HFFc6 (cell line): ENCODE measurements at places on chromosomes 2 and 18. TPM values are rescaled to one million over a fixed set of nuclear protein-coding genes. Genes with fewer than 3 reads are reported as not detected.

DNA sequence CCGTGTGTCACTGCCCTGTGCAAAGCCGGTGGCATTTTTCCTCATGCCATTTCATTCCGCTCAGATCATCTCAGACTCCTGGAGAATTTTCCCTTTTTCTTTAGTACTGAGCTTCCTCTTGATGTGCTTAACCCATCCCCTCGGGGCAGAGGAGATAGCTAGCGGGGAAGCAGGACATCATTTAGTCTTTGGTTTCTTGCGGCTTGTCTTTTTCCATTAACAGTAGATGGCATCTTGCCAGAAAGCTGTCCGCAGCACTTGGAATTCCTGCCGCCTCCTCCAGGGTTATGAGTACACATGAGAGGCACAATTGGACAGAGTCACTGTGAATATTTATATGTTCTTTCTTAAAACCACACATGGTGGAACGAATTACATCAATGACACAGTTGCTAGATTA, 226.6 kb downstream of the ALPK2 start:
- peak; percentile 74 for DNase-seq

- no peak for DNase-seq
Measured at GRCh38 chr18:50715919-50716318, 103.9 kb downstream of the MRO start.

DNA sequence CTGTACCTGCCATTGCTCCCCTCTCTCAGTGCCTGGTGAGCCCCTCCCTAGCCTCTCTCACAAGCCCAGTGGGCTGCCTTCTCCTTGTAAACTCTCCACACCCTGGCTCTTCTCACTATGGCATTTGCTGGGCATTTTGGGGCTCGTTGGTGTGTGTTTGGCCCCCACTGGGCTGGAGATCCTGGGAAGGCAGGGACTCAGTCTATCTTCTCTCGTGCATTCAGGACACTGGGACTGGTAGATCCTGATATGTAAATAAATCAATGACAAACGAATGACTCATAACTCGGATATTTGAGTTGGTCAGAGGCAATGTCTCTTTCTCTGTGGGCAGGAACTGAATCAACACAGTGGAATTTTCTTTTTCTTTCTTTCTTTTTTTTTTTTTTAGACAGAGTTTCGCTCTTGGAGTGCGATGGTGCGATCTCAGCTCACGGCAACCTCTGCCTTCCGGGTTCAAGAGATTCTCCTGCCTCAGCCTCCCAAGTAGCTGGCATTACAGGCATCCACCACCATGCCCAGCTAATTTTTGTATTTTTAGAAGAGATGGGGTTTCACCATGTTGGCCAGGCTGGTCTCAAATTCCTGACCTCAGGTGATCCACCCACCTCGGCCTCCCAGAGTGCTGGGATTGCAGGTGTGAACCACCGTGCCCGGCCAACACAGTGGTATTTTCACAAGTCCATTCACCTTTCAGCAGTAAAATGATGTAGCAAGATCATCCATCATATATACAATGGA, 144.6 kb upstream of the SPRED2 start:
- DNase-seq = peak; percentile 96

DNA sequence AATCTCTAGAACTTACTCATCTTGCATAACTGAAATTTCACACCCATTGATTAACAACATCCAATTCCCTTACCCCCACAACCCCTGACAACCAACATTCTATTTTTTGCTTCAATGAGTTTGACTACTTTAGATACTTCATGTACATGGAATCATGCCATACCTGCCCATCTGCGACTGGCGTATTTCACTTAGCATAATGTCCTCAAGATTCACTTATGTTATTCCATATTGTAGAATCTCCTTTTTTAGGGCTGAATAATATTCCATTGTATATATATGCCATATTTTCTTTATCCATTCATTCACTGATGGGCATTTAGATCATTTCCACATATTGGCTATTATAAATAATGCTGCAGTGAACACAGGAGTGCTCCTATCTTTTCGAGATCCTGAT, 13.8 kb downstream of the CTAGE1 start:
- DNase-seq = no peak

DNA sequence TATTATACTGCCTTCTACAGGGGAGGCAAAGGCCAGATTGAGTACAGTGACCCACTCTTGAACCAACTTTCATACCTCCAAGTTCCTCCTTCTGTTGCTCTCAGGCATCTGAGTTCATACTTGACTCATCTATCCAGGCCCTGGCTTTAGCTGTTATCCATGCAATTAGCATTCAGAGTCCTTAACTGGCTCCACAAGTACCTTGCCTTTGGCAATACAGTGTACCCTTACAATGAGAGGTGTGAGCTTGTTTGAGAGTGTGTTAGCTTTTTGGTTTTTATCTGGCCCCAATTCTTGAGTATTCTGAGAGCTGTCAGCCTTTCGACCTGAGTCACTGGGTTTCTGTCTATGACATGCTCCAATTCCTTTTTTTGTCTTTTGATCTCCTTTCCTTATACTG, 60.2 kb downstream of the EHD3 start:
- peak; percentile 12 for DNase-seq

B4GALT6 gene
- total RNA-seq = not detected in 2 replicates

DNA sequence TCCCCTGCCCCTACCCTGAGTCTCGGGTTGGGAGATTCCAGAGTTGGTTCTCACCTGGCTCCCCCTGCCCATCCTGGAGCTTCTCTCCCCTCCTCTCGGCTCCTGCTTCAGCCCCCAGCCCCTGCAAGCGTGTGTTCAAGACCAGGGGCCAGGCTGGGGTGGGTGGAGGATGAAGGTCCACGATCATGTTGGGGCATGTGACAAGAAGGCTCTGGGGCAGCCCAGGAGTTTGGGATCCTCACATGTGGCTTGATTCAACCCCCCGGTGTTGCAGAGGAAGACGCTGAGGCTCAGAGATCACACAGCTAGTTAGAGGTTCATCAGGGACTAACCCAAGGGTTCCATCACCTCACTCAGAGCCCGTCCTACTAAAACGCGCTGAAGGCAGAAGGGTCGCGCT, 14.2 kb upstream of the TUBB6 start:
- no peak for DNase-seq

ANKRD30BL gene
- total RNA-seq = not detected in 3 replicates

DNA sequence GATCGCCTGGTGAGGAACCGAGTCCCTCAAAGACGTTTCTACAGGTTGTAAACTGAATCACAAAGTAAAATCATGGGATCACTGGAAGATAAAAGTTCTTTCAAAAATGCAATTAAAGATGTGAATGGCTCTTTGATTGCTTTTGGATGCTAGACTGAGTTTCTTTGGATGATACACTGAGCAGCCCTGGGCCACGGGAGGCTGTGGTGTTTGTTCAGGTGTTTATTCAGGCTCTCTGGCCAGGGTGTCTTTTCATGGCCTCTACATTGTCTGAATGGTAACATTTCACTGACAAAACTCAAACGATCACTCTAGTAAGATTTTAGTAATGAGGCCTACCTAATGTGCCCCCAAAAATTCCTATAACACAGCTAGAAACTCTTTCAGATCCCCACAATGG, 48.4 kb upstream of the SPATS2L start:
- DNase-seq = no peak

UGT1A7 gene
- total RNA-seq = not detected in 3 replicates

KCNG2 gene
- not detected in 3 replicates for total RNA-seq

- DNase-seq = no peak
Measured at GRCh38 chr18:6370886-6371635, 43.6 kb downstream of the L3MBTL4 start.

DNA sequence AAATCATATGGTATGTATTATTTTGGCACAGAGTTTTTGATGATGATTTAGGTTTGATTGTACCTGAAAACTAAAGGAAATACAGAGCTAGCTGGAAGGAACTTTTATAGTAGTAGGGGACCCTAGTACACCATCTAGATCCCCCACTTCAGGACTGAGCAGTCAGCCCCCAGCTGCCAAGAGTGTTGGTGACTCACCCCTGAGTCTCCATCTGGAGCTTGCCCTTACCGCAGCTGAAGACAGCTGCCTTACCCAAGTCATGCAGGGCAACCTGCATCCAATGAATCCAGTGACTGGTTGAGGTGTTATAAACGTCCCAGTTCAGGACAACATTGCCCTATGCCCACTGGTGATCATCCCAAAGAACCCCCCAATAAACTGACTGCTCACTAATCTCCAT, 15.3 kb downstream of the PMS1 start:
- DNase-seq = peak; percentile 52

GRCh38 chr2:49167131-49167530, 12.8 kb upstream of the FSHR start:
- no peak for DNase-seq

DNA sequence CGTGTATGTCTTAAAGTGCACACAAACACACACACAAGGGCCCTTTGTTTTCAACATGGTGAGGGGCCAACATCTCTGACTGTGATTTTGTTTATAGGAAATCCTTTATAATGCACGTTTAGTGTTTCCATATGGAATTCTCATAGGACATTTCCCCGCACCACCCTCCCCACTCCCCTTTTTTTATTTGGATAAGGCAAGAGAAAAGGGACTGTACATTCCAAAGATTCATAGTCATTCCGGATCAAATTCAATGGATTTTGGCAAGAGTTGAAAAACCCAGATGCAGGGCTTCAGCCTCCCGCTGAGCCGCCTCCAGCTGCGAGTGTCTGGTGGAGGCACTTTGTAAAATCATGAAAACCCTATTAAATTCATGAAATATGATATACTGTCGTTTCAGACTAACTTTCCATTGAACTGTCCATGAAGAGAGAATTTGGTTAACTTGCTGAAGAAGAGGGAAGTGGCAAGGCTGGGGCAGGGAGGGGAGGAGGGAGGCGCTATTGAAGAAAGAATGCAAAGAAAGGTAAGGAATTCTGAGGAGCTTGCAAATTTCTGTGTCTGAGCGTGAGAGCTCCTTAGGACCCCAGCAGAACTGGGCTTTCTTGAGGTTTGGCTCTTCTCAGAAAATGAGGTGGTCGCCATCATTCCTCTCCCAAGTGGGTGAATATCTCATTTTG, 25.8 kb upstream of the SLC14A2 start:
- peak; percentile 64 for DNase-seq

GRCh38 chr2:26401739-26402541, at the start of gene DRC1:
Gene DRC1, plus strand, starts transcription at chr2:26401920. Its CDS starts 70 bp downstream, at chr2:26401990.
- peak; percentile 76 for DNase-seq

DNA sequence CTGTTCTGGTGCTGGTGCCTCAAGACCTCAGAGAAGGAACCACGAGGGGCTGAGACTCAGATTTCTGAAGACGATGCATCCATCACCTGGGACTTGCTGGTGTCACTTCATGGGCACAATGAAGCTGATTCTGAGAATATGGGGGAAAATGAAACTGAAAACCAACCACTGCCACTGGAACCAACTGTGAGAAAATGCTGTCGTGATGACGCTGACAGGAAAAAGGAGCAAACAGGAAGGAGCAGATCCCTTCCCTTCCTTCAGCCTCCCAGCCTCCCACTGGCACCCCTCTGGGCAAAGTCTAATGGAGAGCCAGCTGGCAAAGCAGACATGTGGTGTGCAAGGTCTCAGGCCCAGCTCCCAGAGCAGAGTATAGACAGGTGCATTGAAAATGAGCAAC, 109.7 kb downstream of the FOXI3 start:
- DNase-seq = no peak

DNA sequence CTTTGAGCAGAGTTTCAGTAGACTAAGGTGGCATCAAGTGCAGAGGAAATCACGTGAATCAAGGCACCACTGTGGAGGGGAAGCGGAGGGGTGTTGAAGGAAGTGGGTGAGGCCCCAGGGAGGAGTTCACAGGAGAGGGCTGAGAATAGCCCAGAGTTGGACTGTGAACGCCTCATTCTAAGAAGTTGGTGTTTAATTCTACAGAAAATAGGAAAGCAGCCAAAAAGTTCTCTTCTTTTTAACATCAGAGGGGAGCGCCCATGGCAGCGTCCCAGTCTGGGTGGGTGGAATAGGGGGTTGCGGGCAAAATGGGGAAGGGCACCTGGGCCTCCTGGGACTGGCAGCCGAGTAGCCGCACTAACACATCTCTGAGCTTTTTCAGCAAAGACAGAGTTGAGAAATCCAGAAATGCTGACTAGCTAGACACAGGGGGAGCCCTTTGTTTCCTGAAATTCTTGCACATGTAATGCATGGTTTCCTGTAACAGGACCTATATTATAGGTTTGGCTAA, 97.0 kb downstream of the NEB start:
- no peak for DNase-seq

FEV gene
- total RNA-seq = not detected in 3 replicates

GRCh38 chr2:164826293-164827243, 15.1 kb downstream of the COBLL1 start:
- DNase-seq = peak; percentile 32

GRCh38 chr2:235157746-235158482, 206.1 kb downstream of the SH3BP4 start:
- no peak for DNase-seq

DNA sequence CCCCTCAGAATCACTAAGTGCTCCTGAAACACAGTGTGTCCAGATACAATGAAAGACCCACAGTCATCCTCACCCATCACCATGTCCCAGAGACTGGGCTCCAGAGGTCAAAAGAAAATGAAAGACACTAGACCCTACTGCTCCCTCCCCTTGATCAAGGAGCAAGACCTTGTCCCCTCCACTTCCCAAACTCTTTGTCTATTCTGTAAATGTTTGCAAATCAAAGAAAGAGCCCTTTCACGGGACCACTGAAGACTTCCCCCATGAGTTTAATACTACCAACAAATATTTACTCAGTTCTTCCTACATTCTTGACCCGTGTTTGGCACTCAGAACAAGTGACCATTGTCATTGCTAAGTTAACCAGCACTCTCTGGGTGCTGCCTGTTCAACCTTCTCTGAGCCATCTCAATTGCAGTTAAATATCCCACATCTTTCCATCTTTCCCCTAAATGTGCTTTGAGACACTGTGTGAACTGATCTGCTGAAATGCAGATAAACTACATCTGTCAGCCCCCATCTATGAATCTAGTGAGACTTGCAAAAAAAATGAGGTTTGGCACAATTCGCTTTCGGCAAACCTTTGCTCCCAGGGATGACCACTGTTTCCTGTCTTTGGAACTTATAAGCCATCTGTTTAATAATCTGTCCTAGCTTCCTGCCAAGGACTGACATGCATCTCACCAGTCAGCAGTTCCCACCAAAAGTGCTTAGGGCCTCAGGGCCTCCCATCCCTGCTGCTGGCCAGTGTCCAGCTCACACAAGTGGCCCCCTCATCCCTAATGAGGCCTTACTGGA, 170.3 kb downstream of the GFPT1 start:
- DNase-seq = no peak

DNA sequence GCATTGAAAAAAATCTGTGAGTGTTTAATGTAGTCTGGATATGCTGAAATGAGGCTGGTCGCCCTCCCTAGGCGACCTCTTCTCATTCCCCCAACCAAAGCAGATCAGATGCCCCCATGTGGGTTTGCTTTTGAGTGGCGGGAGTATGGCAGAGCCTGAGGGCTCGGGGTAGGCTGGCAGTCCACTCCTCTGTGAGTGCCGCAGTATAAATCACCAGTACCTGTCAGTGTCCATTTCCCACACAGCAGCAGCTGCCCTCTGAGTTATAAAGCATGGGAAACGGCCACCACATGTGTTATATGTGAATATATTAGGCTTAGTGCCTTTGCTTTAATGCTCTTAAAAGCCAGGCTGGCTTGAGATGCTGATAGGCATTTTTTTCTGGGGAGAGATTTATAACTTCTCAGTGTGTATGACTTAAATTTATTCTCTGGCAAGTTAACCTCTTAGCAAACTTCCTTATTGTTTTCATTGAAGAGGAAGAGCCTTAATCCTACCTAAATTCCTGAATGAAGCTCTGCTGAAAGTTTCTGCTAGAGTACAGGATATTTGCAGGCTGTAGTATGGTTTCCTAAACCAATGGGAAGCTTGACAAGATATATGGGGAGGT, 3.8 kb downstream of the DCC start:
- no peak for DNase-seq

PIEZO2 gene
- total RNA-seq = not detected in 2 replicates
